ENCODE measurements at places on chromosomes 3 and 15.

DNA sequence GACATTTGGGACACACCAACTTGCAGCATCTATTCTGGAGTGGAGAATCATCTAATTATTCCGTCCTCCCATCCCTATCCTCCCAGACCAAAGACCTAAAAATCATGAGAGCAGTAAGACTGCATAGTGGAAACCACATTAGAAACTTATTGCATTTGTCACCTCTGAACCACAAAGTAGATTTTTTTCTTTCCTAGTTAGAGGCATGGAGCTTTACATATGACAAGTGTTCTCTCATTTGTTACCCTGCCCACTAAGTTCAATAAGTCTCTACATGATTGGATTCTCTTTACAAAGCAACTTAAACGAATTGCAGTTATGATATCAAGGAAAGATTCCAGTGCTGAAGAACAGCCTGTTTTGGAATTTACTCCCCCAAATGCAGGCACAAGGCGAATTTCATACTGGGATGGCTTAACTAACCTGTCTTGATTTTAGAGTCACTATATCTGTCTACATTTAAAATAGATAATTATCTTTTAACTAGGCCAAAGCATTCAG, 42.3 kb upstream of the LRRFIP2 start:
- no peak for DNase-seq

DNA sequence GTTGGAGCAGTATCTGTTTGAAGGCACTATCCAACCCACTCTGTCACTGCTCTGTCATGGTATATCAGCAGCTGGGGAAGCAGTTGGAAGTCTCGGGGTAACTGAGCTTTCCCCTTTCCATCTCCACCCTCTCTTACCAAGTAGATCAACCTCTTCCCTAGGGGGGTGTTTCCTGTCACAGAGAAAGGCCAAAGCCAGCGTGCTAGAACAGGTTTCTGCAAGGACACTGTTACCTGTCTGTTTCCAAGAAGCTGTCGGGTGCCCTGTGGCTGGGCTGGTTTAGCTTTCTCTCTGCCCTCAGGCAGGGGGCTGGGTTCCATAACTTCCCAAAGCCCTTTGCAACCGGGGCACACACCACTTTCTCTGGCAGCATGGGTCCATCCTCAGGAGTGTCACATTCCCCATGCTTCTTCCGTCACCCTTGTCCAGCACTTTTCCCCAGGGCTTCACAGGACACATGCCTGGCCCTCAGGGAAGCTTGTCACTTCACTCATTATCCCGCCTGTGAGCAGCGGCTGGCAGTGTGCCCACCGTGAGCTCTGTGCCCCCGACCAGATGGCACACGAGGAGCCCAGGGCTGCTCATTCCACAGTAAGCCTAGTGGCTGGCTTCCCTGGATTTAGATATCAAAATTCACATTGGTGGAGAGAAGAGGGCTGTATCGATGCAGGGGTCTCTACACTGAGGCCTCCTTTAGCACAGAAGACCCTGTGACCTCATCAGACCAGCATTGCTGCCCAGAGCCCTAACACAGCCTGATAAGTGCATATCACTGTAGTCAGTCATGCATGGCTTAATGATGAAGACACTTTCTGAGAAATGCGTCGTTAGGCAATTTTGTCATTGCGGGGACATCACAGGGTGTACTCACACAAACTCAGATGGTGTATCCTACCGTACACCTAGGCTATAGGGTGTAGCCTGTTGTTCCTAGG, 205.8 kb downstream of the SLCO3A1 start:
- DNase-seq, result no peak

DNA sequence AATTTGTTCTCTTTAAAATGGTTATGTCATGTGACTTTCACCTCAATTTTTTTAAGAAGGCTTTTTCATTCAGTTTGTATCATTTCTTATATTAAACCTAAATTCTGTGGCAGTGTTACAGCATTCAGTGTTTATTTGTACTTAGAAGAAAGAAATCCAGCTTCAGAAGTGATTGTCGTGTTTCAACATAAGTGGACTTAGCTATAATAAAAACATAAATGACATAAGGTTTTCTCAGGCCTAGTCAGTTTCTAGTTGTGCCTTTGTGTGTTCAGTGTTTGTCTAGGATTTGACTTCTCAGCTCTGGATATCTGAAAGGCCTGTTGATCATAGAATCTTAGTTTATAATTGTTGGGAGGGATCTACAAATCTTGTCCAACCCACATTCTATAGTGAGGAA, 80.5 kb downstream of the STT3B start:
- DNase-seq, result no peak

- DNase-seq, result no peak
Measured at GRCh38 chr3:49714728-49715550, 4.5 kb downstream of the AMIGO3 start.

DNA sequence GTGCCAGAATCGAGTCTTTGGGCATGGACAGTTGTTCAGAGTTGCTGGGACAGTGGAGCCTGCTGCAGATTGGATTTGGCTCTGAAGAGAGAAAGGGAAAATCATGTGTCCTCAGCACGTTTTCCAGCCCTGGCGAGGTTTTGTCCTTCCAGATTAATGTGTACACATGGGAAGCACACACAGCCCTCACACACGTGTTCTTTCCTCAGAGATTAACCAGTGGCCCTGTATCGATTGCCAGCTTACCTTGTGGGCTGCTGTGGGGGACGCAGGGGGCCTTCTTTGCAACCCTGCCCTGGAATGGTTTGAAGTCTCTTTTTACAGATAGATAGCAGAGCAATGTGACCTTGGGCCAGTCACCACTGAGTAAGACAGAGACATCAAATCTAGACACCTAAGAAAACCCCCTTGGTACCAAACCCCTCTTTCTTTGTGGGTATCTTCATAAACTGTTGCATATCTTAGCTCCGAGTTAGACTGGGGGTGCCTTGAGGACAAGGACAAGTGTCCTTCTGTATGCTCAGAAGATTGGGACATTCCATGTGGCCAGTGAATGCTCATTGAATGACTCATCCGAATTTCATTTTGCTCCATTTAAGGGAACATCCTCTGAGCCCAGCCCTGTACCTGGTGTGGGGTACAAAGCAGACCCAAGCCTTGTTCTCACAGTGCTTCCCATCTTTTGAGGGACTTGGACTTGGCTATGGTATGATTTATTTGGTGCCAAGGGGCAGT, 48.0 kb downstream of the SMAD6 start:
- DNase-seq, result no peak

DNA sequence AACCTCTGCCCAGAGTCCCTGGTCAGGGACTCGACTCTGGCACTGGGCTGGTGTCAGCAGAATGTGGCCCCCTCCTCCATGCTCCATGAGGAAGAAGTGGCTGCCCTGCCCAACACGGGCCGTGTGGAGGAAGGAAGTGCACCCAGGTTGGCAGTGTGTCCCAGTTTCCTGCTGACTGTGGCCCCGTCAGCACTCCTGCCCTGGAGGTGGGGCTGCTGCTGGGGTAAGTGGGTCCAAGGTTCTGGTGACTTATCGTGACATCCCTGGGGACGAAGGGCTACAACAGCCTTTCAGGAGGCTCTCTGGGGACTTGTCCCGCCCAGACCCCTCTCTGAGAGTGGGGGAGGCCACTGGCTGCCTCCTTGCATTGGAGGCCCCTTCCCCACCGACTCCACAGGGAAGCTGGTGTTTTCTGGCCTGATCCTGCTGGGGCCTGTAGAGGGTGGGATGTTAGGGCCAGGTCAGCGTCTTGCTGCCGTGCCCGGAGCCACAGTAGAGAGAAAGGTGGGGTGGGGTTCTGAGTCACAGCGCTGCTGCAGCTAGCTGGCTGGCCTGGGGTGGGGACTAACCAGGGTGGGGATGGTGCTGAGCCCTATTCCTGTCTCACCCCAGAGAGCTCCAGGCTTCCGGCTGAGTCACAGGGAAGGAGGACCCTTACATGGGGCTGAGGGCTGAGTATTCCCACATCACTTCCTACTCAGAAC, 10.5 kb downstream of the SEMA4B start:
- DNase-seq, result no peak

DNA sequence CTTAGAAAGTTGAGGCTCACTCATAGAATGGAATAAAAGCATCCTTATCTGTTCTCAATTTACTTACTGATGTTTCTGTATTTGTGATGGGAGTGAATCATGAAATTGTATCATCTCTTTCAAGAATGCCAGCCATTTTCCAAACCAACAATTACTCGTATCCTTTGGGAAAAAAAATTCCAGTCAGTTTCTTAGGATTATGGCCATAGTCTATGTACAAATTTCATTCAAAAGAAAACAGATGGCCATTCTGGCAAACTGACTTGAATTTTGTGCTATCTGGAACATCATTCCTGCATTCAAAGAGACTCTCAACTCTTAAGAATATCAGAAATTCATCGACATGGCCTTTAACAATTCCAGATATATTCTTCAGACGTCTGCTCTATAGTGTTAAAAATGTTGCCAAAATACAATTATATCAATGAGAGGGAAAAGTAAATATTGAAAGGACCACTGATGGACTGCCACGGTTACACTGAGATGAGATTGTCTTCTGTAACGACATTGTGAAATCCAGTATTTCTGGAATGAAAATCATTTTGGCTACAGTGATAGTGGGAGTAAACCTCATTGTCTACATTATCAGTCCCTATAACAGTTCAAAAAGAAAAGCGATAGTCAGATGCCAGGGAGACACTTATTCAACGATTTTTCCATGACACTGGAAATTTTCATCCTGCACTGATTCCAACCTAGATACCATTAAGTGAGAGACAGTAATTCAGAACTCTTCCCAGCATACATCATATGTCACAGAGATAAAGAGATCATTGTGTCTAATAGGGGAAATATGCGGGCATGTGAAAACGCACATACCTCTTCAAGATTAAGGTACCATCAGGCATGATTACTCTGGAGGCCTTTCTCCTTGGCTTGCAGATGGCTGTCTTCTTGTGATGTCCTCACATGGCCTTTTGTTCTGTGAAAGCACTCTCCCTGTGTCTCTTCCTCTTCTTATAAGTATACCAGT, 953.8 kb upstream of the ALCAM start:
- no peak for DNase-seq

GRCh38 chr3:184379358-184380184, at the start of gene CHRD:
TSS of gene CHRD (plus strand) at chr3:184380054. CDS start at chr3:184380319, 265 bp downstream.
- no peak for DNase-seq

DNA sequence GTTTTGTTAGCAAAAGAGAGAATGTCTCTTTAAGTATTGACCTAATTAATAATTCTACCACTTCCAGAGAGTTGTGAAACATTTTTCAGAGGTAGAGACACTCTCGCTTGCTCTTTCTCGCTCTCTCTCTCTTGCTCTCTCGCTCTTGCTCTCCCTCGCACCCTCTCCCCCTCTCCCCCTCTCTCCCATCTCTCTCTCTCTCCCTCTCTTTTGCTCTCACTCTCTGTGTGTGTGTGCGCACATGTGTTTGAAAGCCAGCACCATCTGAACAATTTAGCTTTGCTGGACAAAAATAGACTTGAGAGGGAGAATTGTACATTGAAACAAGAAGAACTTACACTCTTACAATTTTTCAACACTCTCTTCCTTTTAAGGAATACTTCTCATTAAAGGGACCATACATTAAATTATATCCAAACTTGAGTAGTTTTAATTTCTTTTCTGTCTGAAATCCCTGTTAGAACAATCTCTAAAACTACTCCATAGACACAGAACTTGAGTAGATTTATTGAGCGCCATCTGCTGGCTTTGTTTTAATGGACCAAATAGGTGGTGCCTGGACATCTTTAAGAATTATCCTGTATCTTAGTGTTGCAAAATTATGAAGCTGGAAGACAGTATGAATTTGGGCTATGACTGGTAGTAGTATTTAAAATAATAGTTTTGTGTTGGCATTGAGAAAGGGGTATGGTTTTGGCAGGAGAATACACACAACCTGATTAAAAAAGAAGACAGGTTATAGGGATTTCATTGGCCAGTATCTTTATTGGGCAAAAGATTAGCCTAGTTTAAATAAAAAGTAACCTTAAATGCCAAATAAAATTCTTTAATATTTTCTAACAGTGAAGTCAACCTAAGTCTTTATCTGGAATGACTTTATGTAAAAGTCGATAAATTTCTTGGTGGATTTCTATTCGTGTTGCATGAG, 124.6 kb downstream of the AKAP13 start:
- no peak for DNase-seq

DNA sequence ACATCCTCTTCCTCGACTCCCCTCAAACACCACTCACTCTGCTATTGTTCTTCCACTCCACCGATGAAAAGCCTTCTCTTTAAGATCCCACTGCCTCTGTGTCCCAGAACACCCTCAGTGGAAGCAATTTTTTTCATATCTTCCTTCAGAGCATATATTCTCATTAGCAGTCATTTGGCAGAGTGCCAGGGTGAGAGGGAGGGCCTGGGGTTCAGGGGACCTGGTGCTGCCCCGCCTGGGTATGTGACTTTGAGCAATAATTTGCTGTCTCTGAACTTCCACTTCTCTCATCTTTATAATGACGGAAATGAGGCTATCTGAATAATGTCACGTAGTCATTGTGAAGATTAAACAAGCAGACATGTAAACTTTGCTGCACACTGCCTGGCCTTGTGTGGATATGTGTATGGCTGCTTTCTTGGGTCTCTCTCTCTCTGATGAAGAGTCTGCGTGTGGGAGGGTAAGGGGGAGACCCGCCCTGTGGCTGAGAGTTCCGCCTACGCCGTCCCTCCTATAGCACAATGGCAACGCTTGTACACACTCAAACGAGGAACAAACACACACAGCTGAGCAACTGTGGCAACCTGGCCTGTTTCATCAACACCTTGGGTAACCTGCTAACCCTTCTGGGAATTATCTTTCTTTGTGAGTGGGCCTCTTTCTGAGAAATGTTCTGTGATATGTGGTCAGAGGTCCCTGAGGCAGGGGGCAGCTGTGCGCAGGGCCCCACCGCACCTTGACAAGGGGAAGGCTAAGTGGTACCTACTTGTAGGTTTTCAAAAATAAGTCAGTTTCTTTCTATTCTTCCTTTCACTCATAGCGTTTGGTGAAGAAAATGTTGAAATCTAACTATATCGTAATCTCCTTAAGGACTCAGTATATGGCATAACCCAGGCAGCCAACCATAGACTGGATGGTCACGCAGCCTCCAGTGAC, 369.8 kb downstream of the SV2B start:
- DNase-seq, result no peak

DNA sequence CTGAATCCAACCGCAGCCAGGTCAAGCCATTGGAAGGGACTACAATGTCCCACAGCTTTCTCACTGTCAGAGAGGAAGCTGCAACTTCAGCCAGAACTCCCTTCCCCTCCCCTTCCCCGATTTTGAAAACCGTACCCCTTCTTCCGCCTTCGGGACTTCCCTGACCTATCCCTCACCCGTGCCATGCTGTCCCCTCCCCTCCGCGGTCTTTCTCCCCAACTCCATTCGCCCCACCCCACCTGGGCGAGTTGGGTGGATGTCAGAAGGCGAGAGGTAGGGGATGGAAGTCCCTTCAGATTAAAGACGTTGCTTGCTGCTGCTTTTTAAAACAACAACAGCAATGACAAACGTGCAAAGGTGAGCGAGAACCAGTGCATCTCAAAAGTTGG, 723 bp downstream of the CPNE4 start:
- no peak for DNase-seq

DNA sequence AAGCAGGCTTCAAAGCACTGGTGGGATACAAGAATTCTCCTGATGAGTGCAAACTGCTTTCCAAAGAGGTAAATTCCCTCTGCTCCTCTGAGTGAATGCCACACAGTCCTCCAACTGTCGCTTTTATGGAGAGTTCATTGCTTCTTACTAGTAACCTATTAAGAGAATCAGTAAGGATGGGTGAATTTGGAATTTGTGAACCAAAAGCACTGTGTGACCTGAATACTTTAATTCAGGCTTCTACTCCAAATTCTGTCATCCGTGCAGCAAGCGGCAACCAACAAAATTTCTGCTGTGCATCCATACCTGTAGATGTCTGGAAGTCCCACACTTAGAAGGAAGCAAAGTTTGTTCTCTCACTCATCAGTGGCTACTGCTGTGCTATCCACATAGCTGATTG, 66.7 kb upstream of the SNRK start:
- no peak for DNase-seq

GRCh38 chr15:71456811-71457210, 341.5 kb downstream of the THSD4 start:
- no peak for DNase-seq
